Fibroblast of mammary gland (primary cell): ENCODE measurements at places on chromosomes 4 and X.

GRCh38 chr4:85707611-85708010 lies 232.7 kb downstream of the ARHGAP24 start:
- no peak for DNase-seq

DNA sequence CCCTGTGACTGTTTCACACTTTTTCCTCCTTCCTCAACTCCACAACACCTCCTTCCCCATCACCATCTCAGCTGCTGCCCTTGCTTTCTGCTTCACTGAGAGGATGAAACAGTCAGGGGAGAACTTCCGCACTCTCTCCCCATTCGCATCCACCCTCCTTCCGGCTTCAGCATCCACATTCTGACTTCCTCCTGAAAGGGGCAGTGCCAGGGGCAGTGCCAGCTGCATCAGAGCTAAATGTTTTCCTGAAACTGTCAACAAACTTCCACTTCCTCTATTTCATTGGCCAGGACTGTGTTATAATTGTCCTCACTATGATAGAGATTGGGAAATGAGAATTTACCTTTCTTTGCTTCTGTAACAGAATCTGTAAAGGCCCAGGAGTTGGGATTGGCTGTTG lies 18.2 kb upstream of the RASL11B start:
- DNase-seq = no peak

GRCh38 chr4:145540235-145540634 lies 58.6 kb downstream of the SMAD1 start:
- DNase-seq = peak; percentile 23

DNA sequence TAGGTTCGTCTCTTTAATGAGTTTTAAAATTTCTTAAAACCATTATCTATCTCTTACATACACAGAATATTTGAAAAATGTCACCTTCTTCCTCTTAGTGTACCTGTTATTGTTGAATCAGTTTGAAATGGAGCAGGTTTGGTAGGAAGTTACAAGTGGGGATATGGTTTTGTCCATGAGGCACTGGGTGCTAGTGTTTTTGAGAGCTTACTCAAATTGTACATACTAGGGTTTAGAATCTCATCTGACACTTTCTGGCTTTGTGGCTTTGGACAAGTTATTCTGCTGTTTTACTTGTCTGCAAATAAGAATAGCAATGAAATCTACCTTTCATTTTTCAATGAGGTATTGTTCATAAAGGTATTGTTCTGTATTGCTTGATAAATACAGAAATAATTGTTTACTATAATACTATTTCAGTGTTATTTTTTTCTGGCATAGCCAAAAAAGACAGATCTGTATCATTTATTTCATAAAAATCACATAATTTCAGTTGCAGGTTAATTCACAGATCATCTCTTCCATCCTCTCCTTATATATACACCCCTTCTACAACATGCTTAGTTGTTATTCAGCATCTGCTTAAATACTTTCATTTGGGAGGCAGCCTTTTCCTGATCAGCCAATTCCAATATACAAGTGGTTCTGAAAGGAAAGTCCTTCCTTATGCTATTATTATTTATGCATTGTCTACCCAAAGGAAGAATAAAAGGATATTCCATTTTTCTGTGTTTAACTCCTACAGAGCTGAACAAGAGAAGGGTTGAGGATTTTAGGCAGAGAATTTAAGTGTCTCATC lies 13.3 kb downstream of the NCAPG start:
- no peak for DNase-seq

DNA sequence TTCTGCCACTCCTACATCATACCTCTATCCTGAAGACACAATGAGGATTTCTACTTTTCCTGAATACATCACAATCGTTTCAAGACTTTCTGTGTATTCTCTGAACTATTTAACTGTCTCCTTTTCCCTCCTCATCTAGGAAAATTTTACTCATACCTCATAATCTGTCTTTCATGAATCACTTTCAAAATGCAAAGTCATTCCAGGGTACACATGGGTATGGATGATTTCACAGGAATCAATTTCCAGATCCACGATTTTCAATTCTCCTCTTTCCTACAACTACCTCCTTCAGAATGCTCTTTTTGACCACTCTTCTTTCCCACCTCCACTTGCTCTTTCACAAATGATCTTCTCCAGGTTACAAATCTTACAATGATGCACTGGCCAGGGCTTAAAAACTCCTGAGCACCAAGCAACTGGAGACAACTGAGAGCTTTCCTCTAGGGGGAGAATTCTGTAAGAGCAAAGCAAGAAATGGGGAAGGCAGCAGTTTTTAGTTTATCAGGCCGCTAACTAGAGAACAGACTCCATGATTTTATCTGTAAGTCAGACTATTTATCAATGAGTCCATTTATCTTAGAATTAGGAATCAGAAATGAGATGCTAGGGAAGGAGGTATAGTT lies 116.4 kb downstream of the PPP3CA start:
- DNase-seq = peak; percentile 35

DNA sequence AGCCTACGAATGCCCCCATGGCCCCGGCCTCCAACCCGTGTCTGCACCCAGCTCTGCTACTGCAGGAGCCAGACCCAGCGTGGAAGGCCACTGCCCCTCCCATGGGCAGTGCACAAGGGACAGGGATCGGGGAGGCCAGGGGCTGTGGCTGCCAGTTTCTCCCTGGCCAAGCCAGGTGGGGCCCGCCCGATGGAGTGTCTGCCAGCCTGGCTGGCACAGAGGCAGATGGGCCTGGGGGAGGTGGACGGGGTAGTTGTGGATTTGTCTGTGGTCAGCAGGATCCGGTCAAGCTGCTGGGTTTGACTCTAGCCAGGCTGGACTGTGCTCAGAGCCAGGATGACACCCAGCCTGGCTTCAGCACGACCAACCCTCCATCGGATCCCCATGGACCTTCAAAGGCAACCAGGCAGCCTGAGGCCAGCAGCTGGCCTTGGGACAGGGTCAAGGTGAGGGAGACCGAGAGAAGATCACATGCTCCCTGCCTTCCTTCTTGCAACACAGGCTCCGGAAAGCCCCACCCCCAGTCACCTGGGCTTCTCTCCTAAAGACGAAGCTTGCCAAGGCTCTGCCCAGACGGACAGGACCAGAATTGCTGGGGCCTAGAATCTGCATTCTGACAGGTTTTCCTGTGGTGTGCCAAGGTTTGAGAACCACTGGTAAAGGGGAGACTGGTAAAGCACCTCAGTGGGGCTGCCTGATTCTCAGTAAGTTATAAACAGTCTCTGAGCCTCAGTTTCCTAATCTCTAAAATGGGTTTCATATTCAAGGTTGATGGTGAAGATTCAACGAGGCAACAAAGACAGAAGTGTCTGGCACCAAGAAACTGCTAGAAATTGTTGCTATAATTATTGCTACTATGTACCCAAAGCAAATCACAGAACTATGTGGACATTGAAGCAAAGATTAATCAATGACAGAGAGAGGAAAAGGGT lies 78.6 kb downstream of the PPP2R2C start:
- DNase-seq = no peak

DNA sequence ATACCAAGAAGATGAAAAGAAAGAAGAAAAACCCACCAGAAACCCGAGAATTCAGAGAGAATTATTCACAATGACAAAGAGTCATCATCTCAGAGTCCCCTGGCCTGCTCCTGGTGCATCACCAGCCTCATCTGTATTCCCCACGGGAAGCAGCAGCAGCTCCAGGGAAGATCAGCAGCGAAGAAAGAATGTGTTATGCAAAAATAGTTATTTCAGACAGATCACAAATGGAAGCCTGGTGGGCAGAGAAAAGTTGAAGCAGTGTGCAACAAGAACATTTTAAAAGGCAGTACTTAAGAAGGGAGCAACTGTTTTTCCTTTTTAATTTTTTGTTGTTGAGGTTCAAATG lies 189.2 kb downstream of the PPP3CA start:
- DNase-seq = peak; percentile 64

DNA sequence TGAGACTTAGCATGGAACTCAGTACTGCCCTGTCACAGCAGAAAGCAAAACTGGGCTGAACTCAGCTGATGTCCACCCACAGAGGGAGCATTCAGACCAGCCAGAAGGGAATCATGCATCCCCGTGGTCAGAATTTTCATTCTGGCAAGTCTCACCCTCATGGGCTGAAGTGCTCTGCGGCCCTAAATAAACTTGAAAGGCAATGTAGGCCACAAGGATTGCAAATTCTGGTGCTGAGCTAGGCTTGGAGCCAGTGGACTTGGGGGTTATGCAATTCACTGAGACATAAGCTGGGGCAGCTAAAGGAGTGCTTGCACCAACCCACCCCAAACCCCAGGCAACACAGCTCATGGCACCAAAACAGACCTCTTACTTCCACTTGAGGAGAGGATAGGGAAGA lies 494.1 kb downstream of the GABRG1 start:
- no peak for DNase-seq

DNA sequence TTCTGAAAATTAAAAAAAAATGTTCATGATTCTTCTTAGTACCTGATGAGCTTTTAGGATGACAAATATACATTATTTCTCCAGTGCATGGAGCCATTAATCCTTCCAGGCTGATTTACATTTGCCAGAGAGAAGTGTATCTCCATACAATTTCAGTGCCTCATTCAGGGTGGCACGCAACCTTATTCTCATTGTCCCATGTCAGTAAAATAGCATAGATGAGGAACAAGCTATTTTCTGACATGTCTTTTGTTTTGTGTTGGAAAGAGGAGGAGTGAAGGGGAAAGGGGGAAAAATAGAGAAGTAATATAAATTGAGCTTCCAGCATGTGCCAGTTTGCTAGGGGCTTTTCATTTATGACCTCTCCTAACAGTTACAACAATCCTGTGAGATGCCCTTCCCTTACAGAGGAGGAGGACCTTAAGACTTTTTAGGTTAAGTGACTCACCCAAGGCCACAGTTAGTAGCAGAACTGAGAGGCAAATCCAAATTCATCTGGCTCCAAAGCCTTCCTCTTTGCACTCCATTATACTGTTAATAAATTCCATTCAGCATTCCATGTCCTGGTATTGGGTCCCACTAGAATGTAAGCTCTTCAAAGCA lies 274.8 kb upstream of the GPC4 start:
- DNase-seq = no peak

DNA sequence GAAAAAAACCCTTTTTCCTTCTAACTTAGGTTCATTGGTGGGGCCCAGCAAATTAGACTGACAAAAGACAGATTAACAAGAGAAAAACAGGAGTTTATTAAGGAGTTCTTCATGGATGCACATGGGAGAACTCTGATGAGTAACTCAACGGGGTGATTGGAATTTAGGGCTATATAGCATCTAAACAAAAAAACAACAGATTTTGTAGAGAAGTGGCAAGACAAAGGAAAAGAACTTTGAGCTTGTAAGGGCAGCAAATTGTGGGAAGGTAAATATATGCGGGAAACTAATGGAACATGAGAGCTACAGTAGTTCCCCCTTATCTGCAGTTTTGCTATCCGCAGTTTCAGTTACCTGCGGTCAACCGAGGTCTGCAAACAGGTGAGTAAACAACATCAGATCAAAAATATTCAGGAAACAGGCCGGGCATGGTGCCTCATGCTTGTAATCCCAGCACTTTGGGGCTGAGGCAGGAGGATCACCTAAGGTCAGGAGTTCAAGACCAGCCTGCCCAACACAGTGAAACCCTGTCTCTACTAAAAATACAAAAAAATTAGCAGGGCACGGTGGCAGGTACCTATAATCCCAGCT lies 573.6 kb downstream of the ADGRL3 start:
- no peak for DNase-seq

DNA sequence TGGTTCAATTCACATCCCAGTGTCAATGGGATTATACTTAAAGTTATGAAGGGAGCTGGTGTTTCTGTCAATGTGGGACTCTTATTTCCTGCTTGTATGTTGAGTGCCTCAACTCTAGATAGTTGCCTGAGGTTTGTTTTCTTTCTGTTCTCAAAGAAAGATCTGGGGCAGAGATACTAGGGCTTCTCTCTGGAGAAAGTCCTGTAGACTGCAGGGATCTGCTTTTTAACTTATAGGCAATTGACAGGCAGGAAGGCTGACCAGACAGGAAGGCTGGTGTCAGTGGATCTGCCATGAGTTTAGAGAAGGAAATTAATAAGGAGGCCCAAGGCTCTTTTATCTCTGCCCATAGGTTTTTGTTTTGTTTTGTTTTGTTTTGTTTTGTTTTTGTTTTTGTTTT lies 64.0 kb upstream of the PRKX start:
- DNase-seq = no peak

DNA sequence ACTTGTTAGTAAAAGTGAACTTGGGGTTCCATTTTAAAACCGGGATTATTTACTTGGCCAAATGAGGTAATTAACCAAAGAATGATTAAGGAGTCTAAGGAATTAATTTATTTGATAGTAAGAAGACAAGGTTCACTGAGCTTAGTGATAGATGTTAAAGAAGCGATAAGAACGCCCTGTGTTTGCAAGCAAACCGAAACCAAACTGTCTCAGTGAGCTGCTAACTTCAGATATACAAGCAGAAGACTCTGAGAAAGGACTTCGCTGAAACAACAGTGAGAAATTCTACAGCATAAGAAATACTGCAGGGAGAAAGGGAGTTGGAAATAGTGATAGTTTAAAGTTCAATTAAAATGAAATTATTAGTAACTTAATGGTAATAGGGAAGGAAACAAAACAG lies 37.6 kb upstream of the SHISA3 start:
- peak; percentile 23 for DNase-seq

- DNase-seq = peak; percentile 97
Observed at GRCh38 chr4:47852136-47852535, 14.3 kb upstream of the CORIN start.

DNA sequence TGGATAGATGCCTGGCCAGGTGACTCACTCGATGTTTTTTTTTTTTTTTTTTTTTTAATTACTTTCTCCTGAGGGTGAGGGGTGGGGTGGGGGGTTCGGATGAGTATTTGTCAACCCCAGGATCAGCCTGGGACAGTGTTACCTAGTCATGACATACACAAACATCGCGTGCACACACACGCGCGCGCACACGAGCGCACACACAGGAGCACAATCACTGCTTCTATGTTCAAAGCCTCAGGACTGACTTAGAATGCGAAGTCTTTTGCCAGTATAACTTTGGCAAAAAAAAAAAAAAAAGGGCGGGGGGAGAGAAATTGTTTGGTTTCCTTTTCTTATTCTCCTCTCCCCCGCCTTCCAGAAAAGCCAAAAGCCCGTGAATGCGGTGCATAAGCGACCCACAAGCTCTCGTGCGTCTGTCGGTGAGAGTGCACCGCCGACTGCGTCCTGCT lies 115.0 kb upstream of the TEX13C start:
- DNase-seq = no peak

DNA sequence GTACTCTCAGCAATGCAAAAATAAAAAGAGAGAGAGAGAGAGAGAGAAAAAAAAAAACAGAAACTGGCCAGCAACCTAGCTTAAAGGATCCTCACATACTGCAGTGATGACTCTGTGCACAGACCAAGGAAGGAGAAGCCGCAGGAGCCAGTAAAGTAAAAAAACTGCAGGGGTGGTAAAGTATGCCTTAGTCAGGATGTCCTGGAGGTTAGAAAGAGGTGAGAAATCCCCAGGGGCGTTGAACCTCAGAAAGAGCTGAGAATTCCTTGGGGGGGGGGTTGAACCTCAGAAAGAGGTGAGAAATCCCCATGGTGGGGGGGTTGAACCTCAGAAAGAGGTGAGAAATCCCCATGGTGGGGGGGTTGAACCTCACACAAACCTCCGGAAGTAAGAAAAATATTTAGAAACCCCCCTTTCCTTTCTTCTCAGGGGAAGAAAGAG lies 48.0 kb downstream of the MAGEA9 start:
- DNase-seq = peak; percentile 34

GRCh38 chr4:87005690-87006425 lies 71.0 kb downstream of the AFF1 start:
- DNase-seq = no peak

GRCh38 chr4:69760455-69760854 lies at the start of gene SULT1B1:
Gene SULT1B1, minus strand, starts transcription at chr4:69760620. Its CDS starts 5,403 bp downstream, at chr4:69755217.
- peak; percentile 85 for DNase-seq

GRCh38 chrX:106619797-106620196 lies 8.0 kb downstream of the RADX start:
- peak; percentile 17 for DNase-seq
